Globus pallidus (tissue), 1 donor: ENCODE measurements at places on chromosomes 12 and 14.

DNA sequence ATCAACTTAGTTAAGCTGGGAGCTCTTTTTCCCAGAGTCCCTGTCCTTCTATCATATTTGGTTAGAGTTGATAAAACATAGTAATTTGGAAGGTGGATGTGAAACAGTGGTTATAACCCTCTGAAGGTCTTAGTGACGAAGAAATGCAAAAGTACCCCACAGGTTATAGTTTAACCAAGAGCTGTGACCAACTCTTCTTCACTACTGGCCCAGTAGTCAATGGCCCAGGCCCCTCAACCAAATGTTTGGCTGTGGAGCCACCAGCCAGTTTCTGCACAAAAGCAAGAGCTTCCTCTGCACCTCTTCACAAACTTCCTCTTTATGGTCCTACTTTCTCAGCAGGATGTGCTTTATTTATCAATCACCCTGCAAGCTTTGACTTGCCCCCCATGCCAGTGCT lies 132.6 kb downstream of the BMP4 start:
- no peak for DNase-seq

DNA sequence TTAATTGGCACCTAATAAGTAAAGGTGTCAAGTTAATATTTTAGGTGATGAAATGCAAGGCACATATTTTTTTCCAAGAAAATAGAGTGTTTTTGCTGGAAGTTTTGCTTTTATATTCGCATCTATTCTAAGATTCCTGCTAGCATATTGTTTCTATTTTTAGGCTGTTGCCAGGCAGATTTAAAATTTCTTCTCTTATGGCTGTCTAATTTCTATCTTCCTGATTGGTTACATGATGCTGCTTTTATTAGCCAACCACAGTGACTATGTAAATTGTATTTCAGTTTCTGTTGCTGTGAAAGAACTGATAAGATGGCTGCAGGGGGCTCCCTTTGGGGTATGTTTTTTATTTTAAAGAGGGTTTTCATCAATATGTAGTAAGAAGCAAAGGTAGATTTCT lies 42.7 kb downstream of the ATF7IP start:
- no peak for DNase-seq

DNA sequence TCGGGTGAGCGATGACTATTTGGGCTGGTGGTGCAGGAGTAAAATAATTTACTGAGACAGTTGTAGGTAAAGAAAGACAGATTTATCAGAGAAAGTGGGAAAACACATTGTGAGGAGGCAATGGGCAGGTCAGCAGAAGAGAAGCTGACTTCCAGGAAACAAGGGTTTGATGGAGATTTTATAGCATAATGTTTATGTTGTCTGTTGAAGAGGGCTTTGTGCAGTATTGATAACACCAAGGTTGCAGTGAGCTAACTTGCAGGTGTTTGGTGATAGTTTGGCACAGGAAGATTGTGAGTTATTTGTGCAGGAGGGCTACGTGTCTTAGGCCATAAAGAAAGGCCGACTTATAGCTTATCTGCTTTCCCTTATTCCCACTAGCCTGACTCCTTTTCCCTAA lies 72.2 kb downstream of the DHRS2 start:
- no peak for DNase-seq

GRCh38 chr12:18074001-18074400 lies 16.0 kb downstream of the RERGL start:
- no peak for DNase-seq

GRCh38 chr14:98341211-98341610 lies 930.8 kb downstream of the BCL11B start:
- no peak for DNase-seq

DNA sequence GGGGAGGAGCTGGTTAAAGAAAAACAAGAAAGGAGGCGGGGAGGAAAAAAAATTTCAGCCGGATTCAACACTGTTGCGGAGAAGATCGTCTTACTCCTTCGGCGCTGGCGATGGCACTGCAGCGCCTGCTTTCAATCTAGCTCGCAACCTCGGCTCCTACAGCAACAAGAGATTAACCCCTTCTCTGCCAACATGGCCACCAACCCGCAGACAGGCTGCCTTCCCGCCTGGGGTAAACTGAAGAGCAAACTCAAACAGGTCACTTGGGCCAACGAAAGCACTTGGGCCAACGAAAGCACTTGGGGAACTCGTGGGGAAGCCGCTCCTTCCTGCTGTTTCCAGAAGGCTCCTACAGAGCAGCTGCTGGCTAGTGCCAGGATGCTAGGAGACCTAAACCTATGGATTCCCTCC lies 73.7 kb downstream of the CIT start:
- peak; percentile 60 for DNase-seq

GRCh38 chr12:69570545-69571399 lies 14.5 kb upstream of the CCT2 start:
- DNase-seq: peak; percentile 43

- DNase-seq: no peak
These were observed 44.2 kb downstream of the GPR137C start for GRCh38 chr14:52596861-52597260.

DNA sequence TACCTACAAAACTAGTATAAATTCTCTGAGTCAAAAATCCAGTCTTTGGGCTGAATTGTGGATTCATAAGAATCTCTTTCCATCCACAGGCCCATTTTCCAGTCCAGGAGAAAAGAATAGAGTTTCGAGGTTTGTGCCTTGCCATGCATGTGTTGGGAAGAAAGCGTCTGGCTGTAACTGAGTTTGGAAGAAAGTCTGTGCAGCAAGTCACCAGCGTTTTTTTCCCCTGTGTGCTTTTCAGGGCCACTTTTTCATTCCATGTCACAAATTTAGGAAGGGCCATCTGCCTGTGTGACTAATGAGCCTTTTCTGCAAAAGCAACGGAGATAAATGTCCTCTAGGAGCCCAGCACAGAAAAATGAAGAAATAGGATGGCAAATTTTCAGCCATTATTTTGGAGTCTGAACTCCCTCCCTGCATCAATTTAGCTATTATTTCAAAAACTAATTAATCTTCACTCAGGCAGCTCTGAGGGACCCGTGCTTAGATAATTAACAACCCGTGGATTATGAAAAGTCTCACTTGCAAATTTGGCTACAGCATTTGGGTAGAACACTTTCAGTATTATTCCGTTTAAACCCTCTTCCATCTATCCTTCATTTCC lies 261.5 kb downstream of the SUDS3 start:
- DNase-seq: no peak

GRCh38 chr12:2649201-2650030 lies 145.4 kb upstream of the FKBP4 start:
- DNase-seq: no peak

DNA sequence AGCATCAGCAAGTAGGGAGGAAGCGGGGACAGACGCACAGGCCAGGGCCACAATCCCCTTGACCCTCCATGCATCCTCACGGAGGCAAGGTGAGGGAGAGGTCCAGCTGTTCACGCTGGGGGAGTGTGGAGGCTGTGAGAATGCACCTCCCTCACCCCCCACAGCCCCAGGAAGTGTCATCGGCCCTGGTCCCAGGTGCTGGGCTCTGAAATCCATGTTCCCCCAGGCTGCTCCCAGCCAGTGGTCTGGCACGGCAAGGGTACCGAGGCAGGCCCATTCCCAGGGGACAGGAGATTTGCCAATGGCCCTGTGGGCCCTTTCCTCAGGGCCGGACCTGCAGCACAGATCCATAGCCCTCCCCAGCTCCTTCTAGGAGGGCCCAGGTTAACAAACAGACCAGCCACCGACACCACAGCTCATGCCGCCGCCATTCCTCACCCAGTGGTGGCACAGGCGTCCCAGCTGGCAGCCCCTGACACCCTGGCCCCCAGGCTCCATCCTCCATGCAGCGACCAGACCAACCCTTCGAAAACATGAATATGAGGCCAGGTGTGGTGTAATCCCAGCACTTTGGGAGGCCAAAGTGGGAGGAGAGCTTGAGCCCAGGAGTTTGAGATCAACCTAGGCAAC lies 21.9 kb upstream of the EIF5 start:
- no peak for DNase-seq

DNA sequence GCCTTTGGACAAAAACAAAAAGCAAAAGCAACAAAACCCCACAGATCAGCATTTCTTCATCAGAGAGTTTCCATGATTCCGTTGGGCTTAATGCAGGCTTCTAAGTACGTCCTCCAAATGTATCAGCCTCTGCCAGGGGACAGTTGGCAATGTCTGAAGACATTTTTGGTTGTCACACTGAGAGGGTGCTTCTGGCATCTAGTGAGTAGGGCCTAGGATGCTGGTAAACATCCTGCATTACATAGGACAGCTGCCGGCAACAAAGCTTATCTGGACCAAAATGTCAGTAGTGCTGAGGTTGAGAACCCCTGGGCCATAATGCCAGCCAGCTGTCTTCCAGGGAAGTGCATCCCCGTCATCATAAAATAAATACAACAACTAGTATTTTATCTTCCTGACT lies 9.4 kb upstream of the LRRC10 start:
- no peak for DNase-seq

- no peak for DNase-seq
These were observed 156.7 kb downstream of the TMTC3 start for GRCh38 chr12:88298761-88299242.

GRCh38 chr12:12432364-12432763 lies 75.5 kb downstream of the BORCS5 start:
- DNase-seq: no peak

DNA sequence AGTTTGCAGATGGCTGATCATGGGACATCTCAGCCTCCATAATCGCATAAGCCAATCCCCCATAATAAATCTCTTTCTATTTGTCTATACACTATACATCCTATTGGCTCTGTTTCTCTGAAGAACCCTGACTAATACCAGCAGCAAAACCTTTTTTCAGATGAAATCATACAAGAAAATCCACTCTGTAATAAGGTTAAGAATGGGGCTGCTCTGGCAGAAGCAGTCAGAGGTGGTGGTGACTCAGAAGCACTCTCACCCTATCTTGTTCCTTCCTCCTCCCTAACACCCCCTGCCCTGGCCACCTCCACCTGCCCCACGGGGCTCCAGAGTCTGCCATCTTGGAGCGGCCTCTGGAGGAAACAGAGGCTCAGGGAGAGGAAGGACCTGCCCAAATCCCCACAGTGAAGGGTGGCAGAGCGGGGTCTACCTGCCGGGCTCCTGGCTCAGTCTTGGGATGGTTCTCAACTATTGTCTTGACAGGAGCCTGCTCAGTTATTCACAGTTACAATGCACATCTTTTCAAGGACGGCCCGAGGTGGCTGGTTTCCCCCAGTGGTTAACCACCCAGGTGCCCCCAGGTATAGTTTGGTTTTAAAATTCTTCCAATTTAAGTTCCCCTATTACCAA lies 109.3 kb upstream of the EVL start:
- no peak for DNase-seq

GRCh38 chr12:7221486-7221885 lies 32.0 kb downstream of the PEX5 start:
- no peak for DNase-seq

DNA sequence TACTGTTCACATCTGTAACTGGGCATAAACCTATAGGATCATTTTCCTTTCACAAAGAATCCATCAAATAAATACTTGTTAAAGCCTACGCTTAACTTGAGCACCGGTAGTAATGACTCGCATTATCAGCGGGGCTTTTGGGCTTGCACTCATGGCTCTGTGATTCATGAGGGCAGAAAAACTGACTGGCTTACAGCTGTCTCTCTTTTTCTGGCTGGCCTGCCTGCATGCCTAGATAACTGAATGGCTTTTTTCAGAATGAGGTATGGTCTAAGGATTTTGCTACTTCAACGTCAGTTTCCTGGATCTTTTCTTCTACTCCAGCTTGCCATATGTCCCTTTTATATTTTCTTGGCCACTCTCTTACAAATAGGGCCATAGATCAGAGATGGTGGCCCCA lies 531.1 kb downstream of the NRXN3 start:
- DNase-seq: no peak

- no peak for DNase-seq
These were observed 87.1 kb downstream of the ZFP36L1 start for GRCh38 chr14:68705741-68706283.

- DNase-seq: no peak
These were observed 208.7 kb downstream of the PCNX1 start for GRCh38 chr14:71115821-71116567.
